ENCODE measurements at places on chromosomes 2 and 18.

GRCh38 chr18:35508030-35508429 is 10.3 kb upstream of the INO80C start:
- H3K4me1 ChIP-seq: peaks cover 3% of the 10 kb centered on the region
- H3K27ac ChIP-seq: no peak overlapping the region
- no peaks in the 10 kb centered on the region for H3K27me3 ChIP-seq
- H3K4me3 ChIP-seq: no peak overlapping the region
- no peak for DNase-seq

GRCh38 chr2:191153716-191154115 is 2.9 kb upstream of the STAT4 start:
- H3K27me3 ChIP-seq: no peaks in the 10 kb centered on the region
- no peak for DNase-seq
- H3K4me3 ChIP-seq: no peak overlapping the region

GRCh38 chr2:185142677-185143076 is 544.3 kb downstream of the ZNF804A start:
- H3K27ac ChIP-seq: no peak overlapping the region
- no peaks in the 10 kb centered on the region for H3K4me1 ChIP-seq
- H3K4me3 ChIP-seq: no peak overlapping the region
- no peaks in the 10 kb centered on the region for H3K36me3 ChIP-seq
- H3K27me3 ChIP-seq: no peaks in the 10 kb centered on the region

DNA sequence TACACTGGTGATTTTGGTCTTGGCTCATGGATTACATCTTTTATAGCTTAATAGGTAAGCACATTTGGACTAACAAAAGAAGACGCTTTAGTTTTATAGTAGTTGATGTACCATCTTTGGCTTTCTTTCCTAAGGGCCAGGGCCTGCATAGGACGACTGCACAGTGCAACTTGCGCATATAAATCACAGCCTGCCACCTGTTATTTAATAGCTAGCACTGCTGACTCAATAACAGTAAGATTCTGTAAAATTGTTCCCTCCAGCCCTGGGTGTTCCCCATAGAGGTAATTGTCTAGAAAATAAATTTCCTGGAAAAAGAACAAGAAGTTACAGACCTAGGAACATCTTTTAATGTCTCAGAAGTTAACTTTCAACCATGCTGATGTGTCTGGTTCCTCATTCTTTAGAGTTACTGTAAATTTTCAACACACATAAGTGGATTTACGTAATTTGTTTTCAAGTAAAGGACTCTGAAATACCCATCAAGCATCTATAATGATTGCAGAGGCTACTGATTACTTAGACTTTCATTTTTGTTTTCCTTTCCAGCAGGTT is 594.2 kb upstream of the NXPH2 start:
- H3K27me3 ChIP-seq: no peaks in the 10 kb centered on the region
- H3K36me3 ChIP-seq: no peaks in the 10 kb centered on the region
- no peak for DNase-seq
- H3K4me3 ChIP-seq: no peak overlapping the region

DNA sequence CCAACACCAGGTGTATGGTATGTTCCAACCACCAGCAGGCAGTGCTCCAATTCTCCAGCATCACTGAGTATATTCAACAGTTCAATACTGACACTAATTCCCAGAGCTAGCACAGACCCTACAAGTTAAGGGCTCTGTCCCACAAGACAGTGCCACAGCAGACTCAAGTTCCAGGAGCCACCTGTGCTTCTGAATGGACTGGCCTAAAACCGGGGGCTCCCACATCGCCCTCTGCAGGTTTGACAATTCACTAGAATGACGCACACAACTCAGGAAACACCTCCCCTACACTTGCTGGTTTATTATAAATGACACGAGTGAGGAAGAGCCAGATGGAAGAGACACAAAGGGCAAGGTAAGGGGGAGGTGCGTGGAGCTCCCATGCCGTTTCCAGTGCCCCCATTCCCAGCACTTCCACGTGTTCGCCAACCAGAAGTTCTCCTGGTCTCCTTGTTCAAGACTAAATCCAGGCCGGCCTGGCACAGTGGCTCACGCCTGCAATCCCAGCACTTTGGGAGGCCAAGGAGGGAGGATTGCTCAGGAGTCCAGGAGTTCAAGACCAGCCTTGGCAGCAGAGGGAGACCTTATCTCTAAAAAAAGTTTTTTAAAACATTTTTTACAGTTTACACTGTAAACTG is 12.2 kb upstream of the ATP6V1B1 start:
- H3K27ac ChIP-seq: no peak overlapping the region
- no peaks in the 10 kb centered on the region for H3K4me1 ChIP-seq
- DNase-seq: no peak
- no peak overlapping the region for H3K4me3 ChIP-seq
- H3K36me3 ChIP-seq: no peaks in the 10 kb centered on the region

DNA sequence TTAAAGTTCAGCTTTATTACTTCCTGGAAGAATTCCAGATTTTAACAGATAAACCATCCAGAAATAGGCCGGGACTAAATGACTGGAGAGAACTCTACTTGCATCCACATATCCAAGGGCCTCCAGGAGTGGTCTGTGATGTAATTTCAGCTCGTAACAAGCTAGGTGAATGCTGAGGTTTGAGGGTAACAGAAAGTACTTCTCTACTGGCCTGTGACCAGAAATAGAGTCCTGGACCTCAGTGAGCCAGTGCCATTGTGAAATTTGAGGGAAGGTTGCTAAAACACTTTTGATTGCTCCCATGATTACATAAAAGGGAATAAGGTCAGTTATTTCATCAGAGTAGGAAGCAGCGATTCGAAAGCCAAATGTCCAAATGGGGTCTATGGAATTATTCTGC is 158.1 kb downstream of the DOCK10 start:
- H3K27me3 ChIP-seq: no peaks in the 10 kb centered on the region
- no peaks in the 10 kb centered on the region for H3K36me3 ChIP-seq
- no peak for DNase-seq
- no peak overlapping the region for H3K27ac ChIP-seq
- no peak overlapping the region for H3K4me3 ChIP-seq

GRCh38 chr2:135011633-135012032 is 35.6 kb downstream of the MAP3K19 start:
- no peak for DNase-seq
- H3K36me3 ChIP-seq: no peaks in the 10 kb centered on the region
- H3K27ac ChIP-seq: no peak overlapping the region

DNA sequence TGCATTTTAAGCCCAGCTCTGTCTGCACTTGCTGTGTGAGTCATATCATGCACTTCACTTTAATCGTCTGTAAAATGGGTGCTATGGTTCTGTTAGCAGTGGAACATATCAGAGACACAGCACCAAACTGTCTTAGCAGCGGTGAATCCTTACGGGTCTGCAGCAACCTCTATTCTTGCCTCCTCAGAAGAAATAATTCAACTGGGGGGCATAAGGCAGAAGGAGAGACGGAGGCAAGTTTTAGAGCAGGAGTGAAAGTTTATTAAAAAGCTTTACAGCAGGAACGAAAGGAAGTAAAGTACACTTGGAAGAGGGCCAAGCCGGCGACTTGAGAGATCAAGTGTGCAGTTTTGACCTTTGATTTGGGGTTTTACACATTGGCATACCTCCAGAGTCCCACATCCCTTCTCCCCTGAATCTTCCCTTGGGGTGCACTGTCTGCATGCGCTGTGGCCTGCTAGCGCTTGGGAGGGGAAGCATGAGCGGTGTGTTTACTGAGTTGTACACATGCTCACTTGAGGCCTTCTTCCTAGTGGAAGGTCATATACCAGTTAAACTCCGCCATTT is 109.8 kb downstream of the DDX1 start:
- no peaks in the 10 kb centered on the region for H3K27me3 ChIP-seq
- no peaks in the 10 kb centered on the region for H3K4me1 ChIP-seq
- no peak for DNase-seq
- no peaks in the 10 kb centered on the region for H3K36me3 ChIP-seq
- no peak overlapping the region for H3K27ac ChIP-seq

DNA sequence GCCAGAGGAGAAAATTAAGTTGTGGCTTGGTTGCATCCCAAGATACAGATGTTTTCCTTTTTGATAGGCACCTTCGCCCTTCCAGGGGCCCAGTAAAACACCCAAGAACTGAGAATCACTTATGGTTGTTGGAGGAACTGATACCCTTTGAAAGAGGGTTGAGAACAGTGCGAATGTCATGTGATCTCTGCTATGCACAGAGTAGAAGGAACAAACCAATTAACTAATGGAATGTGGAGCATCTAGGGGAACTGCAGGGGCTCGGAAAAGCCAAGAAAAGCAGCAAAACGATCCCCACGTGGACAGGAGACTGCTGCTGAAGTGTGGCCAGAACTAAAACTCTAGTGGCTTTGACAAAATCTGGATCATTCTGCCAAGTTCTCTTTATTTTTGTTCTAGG is 58.8 kb downstream of the APOB start:
- H3K4me3 ChIP-seq: no peak overlapping the region
- H3K4me1 ChIP-seq: no peaks in the 10 kb centered on the region
- DNase-seq: no peak
- no peaks in the 10 kb centered on the region for H3K27me3 ChIP-seq

DNA sequence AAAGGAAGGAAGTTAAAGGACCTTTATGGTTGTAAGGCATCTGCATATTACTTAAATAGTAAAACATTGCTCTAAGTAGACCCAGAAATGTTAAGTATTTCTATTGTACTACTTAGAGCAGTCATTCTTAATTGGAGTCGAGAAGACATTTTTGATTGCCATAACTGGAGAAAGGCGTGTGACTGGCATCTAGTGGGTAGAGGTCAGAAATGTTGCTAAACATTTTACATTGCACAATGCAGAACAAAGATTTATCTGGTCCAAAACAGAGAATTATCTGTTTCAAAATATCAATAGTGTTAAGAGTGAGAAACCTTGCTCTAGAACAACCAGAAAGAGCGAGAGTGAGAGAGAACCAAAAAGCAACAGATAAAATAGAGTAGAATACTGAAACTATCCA is 23.3 kb upstream of the ROCK1 start:
- no peaks in the 10 kb centered on the region for H3K36me3 ChIP-seq
- H3K27me3 ChIP-seq: no peaks in the 10 kb centered on the region
- H3K27ac ChIP-seq: no peak overlapping the region
- no peaks in the 10 kb centered on the region for H3K4me1 ChIP-seq
- H3K4me3 ChIP-seq: no peak overlapping the region

DNA sequence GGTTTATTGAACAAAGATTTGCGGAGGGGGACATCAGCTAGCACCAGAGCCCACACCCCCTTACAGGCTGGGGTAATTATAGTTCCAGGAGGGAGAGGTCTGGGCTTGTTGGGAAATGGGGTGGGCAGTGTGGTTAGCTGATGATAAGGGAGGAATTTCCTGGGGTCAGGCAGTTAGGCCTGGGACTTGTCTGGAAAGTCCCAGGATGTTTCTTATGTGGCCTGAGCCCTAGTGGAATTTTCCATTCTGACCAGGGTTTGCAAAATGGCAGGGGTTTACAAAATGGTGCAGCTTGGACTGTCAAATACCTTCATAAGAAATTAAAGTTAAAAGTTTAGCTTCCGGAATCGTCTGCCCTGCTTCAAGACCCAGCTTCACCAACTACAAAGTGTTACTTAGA is 199.1 kb downstream of the FBXO15 start:
- no peaks in the 10 kb centered on the region for H3K27me3 ChIP-seq
- no peak overlapping the region for H3K27ac ChIP-seq
- no peak for DNase-seq
- H3K36me3 ChIP-seq: no peaks in the 10 kb centered on the region
- H3K4me1 ChIP-seq: no peaks in the 10 kb centered on the region

DNA sequence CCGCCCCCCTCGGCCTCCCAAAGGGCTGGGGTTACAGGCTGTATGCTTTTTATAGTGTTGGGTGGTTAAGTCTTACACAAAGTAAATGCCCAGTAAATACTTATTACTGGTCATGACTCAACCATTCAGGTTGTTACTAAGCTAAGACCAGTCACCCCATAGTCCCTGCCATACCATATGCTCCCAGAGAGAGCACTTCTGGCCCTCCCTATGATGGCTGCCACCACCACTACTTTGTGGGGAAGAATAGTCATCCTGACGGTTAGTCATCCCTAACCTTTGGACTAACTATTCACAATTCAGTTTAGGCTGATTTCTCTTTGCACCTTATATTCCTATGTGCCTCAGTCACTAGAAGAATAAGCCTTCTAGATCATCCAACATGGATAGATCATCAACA is 42.0 kb upstream of the MSH2 start:
- H3K4me1 ChIP-seq: peaks cover 3% of the 10 kb centered on the region
- H3K4me3 ChIP-seq: no peak overlapping the region
- H3K36me3 ChIP-seq: no peaks in the 10 kb centered on the region
- no peaks in the 10 kb centered on the region for H3K27me3 ChIP-seq

DNA sequence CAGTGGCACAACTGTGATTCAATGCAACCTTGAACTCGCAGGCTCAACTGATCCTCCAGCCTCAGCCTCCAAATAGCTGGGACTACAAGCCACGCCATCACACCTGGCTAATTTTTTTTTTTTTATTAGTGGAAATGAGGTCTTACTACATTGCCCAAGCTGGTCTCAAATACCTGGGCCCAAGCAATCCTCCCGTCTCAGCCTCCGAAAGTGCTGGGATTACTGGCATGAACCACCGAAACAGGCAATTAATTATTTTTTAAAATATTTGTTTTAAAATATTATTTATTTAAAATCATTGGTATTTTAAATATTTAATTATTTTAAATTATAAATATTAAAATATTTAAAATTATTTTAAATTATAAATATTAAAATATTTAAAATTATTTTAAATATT is 24.5 kb downstream of the SRBD1 start:
- H3K4me3 ChIP-seq: no peak overlapping the region
- H3K27ac ChIP-seq: no peak overlapping the region
- peaks cover 3% of the 10 kb centered on the region for H3K36me3 ChIP-seq
- DNase-seq: no peak

- no peaks in the 10 kb centered on the region for H3K27me3 ChIP-seq
- no peak overlapping the region for H3K4me3 ChIP-seq
- no peaks in the 10 kb centered on the region for H3K36me3 ChIP-seq
- DNase-seq: no peak
- no peaks in the 10 kb centered on the region for H3K4me1 ChIP-seq
Observed at GRCh38 chr2:149223472-149224095, 106.8 kb upstream of the LYPD6 start.

GRCh38 chr18:23267447-23267776 is 132.1 kb downstream of the CABLES1 start:
- H3K27me3 ChIP-seq: no peaks in the 10 kb centered on the region
- no peak overlapping the region for H3K4me3 ChIP-seq
- no peak overlapping the region for H3K27ac ChIP-seq
- no peaks in the 10 kb centered on the region for H3K36me3 ChIP-seq
- H3K4me1 ChIP-seq: no peaks in the 10 kb centered on the region
